Activated CD4-positive, alpha-beta T cell treated with anti-CD3 and anti-CD28 coated beads for 1 hour (primary cell): ENCODE measurements at places on chromosomes 16 and 17.

DNA sequence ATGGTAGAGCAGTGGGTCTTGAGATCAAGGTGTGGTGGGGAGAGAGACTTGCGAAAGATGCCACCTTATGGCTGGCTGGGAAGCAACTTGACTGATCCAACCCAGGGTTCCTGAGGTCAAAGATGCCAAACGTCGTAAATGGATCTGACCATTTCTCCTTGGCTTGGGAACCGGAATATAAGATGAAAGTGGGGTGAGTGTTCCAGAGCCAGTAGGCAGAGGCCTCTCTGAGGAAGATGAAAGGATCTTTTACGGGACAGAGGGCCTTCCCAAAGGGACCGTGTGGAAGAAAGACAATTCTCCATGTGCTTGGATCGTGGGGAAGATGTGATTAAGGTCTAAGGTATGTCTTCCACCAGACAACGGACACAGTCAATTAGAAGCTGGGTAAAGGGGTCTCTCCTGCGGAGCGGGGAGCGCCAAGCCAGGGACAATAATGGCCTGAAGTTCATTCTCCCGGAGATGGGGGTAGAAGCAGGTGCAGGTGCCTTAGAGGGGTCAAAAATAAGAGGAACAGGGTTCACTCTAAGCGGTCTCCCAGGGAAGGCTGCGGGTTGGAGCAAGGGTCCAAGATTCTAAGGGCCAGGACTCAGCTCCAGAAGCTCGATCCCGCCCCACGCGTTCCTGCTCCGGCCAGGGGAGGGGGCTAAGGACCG is 800 bp downstream of the FXR2 start:
- no peak for DNase-seq

- DNase-seq = no peak
Measured at GRCh38 chr16:6232056-6232455, 1100.6 kb upstream of the RBFOX1 start.

DNA sequence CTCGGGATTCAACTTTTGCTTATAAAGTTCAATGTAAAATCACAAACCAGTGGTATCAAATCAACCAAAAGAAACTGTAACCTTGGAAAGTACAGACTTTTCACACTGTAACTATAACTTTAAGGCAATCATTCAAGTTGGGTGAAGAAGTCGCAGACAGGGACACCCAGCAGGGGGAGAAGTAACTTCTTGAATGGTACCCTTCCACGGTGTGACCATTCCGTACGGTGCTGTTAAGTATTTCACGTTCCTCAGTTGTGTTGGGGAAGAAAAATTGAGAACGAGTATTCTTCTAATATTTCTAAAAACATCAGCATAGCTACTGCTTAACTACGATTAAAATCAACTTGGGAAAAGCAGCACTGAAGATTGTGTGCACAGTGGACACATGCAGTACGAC is 55.8 kb downstream of the MYH10 start:
- DNase-seq = no peak

DNA sequence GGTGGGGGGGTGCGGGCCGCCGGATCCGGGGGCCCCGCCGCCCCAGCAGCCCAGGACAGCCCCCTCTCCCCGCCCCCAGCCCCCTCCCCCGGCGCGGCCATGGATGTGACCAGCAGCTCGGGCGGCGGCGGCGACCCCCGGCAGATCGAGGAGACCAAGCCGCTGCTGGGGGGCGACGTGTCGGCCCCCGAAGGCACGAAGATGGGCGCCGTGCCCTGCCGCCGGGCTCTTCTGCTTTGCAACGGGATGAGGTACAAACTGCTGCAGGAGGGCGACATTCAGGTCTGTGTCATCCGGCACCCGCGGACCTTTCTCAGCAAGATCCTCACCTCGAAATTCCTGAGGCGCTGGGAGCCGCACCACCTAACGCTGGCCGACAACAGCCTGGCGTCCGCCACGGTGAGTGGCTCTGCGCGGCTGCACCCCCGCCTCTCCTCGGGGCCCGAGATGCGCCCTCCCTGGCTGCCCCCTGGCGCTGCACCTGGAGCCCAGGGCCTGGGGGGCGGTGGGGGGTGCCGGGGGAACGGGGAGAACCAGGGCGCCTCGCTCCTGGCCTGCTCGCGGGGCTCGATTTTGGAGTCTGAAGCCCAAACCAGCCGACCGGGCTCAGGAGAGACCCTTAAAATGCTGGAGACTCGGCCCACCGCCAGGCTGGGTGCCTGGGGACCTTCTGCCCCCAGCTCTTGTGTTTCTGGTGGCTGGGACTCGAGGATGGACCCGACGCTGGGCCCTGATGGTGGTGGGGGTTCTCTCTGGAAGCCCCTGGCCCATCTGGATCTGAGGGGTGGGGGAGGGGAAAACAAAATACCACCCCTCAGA is 744 bp downstream of the CMIP start:
- peak; percentile 21 for DNase-seq

DNA sequence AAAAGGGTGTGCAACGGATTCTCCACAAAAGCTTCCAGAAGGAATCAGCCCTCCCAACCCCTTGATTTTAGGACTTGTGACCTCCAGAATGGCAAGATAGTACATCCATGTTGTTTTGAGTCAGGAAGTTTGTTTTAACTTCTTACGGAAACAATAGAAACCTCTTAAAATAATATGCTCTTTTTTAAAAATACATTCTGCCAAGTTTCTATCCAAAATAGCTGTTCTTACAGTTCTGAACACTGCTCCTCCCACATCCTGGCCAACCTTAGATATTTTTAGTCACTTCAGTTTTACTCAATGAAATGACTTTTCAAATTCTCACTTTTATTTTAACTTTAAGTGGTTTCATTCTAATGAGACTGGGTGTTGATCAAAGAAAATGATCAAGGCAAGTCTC is 156.4 kb downstream of the ZNF18 start:
- DNase-seq = no peak
